ENCODE measurements at places on chromosomes 5 and 9.

DNA sequence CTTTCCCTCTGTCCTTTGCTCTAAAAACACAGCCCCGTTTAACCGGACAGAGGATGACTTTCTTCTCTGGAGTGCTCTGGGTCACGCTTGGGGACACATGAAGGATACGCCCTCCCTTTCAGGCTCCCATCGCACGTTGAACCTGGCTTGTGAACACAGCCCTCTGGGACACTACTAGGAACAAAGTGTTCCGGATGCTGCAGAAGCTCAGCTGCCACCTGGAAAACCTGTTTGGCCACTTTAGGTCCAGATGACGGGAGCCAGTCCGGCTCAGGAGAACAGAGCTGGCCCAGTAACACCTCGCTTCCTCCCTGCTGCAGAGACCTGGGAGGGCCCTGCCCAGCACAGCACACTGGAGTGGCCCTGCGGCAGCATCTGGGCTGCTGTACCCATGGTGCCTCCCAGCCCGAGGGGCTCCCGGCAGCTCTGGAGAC, 60.1 kb downstream of the GADD45G start:
- DNase-seq: no peak

- no peak for DNase-seq
Observed at GRCh38 chr9:73869264-73869663, 627.9 kb upstream of the RORB start.

GRCh38 chr9:131835151-131835910, 95.5 kb upstream of the RAPGEF1 start:
- no peak for DNase-seq

GRCh38 chr9:33438926-33439680, 8.3 kb downstream of the AQP3 start:
- no peak for DNase-seq

GRCh38 chr5:39231705-39232525, 12.6 kb upstream of the FYB1 start:
- no peak for DNase-seq

DNA sequence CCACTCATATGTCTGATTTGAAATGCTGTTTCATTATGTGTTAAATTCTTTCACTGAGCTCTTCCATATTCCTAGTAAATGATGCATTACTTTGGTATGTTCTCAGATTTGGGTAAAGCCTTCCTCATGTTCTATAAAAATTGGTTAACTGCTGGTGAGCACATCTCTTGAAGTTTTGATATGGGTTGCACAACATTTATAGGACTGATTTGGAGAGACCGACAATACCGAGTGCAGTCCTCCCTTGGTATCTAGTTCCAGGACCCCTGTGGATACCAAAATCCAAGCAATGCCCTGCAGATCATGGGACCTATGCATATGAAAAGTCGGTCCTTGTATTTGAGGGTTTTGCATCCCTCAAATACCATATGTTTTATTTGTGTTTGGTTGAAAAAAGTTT, 37.8 kb downstream of the WDR36 start:
- no peak for DNase-seq

GRCh38 chr5:141492168-141492885, 3.4 kb downstream of the PCDHGC5 start:
- DNase-seq: no peak

DNA sequence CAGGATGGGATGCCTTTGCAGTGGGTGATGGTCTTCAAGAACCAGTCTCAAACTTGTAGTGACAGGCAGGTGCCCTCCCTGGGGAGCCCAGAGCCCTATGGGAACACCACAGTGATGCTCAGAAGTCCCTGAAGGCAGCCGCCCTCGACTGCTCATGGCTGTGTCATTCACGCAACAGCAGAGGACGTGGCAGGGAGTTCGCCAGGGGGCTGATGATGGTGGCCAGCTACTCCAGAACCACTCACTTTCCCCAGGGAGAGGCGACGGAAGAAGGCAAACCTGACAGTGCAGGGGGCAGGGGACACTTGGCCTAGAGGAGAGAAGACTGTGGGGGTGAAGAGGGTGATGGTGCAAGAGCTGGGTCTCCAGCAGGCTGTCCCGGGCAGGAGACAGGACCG, 4.0 kb downstream of the IL13 start:
- no peak for DNase-seq

DNA sequence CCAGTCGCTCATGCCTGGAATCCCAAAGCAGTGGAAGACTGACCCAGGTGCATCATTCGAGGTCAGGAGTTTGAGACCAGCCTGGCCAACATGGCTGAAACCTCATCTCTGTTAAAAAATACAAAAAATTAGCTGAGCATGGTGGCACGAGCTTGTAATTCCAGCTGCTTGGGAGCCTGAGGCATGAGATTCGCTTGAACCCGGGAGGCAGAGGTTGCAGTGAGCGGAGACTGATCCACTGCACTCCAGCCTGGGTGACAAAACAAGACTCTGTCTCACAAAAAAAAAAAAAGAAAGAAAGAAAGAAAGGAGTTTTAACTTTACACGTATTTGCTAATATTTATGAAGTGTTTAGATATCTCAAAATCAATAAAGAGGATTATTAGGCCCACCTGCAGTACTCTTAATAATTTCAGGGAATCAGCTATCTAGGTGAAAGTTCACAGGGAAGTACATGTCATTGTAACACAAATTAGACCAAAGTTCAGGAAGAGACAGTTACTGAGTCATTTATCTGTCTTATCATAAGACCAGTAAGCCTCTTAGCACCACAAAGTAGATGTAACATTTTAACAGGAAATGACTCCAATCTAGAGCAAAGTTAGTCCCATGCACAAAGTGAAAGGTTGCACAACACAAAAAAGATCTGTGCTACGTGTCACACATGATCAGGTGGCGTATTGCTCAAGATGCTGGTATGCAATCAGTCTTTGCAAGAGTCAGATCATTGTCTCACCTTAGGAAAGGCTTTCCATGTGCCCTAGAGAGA, 34.1 kb upstream of the PLIN2 start:
- no peak for DNase-seq

DNA sequence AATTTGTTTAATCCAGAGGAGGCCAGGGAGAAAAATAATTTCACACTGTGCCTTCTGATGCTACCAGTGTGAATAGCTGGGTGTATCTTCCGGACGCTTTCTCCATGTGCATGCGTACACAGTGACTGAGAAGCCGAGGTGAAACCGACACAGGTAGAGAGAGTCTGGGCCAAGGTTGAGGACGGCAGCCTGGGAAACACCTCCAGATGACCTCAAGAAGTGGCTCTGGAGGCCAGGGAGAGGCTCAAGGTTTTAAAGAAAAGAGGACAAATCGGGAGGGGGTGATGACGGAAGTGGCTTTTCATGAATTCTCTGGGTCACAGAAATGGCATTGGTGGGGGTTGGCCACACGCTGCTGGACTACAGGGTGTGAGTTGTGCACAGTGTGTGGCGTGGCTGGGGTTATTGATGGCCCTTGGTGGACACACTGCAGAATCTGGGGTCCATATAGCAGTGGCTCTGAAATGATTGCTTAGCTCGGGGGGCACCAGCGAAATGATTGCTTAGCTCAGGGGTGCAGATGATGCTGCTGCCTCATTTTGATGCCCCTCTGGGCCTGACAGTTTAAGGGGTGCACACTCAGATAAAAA, 34.1 kb upstream of the LRRC14B start:
- DNase-seq: no peak

GRCh38 chr9:137516144-137516917, 33.9 kb downstream of the PNPLA7 start:
- DNase-seq: no peak

- no peak for DNase-seq
Observed at GRCh38 chr5:53972314-53972713, 338.1 kb downstream of the ARL15 start.

GRCh38 chr5:154534457-154535050, 56.5 kb upstream of the HAND1 start:
- no peak for DNase-seq

- no peak for DNase-seq
Observed at GRCh38 chr9:84755380-84755779, 85.9 kb downstream of the NTRK2 start.

DNA sequence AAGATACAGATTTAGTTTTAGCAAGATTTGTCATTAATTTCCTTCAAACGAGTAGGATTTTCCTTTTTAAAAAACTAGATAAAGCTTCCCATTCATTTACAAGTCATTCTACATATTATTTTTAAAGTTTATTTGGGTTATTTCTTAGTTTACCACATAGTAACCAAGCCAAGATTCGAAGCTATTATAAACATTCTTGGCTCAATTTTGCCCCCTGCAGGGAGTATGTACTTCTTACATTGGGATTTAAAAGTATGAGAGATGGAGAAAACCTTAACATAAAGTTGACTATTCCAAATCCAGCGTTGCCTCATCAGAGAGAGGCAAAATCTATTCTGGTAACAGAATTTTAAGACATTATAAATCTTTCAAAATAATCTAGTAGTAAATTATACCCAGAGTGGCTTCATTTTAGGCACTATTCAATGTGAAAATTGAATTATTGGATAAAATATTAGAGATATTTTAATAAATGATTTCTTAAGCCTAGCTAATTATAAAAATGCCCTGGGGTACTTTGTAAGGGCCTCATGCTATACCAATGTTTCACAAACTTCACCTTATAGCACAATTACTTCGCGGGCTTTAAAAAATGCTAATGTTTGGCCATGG, 39.1 kb downstream of the FBN2 start:
- no peak for DNase-seq

DNA sequence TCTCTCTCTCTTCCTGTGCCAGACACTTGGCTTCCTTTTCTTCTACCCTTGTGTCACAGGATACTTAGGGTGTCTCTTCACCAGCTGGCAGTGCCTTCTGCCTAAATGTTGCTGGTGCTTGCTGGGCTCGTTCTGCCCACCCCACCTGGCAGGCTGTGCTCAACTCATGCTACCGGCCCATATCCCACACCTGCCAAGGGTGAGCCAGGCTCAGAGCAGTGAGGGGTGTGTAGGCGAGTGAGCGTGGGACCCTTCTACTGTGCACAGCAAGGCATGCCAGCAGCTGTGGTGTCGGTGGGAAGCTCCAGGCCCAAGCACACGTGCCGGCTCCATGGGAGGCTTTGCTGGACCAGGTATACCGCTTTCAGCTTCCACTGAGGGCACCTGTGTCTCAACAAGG, 1626.7 kb upstream of the ACO1 start:
- no peak for DNase-seq

GRCh38 chr5:11894992-11895391, 9.3 kb downstream of the CTNND2 start:
- no peak for DNase-seq

- DNase-seq: no peak
Observed at GRCh38 chr5:111231119-111231518, 6.9 kb downstream of the CAMK4 start.

DNA sequence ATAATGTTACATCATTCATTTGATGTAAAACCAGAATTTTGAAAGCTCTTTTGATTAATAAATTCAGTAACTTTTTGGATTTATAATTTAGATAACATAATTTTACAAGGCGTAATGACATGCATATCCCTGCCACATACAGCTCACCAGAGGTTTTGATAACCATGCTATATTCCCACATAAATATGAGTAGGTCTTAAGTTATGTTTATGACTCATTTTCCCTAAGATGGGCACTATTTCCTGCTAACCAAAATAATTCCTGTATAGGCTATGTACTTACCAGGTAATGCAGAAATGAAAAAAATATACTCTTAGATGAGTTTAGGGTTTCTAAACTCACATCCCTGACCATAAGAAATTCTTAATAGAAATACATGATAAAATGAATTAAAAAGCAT, 93.9 kb upstream of the EDIL3 start:
- no peak for DNase-seq

- no peak for DNase-seq
Observed at GRCh38 chr5:135400866-135401265, 1.8 kb upstream of the MACROH2A1 start.

GRCh38 chr9:82720515-82720914, 342.4 kb downstream of the RASEF start:
- DNase-seq: no peak

GRCh38 chr5:37506722-37507121, 127.6 kb downstream of the WDR70 start:
- DNase-seq: no peak

- no peak for DNase-seq
Observed at GRCh38 chr5:114448481-114448880, 86.6 kb downstream of the KCNN2 start.

DNA sequence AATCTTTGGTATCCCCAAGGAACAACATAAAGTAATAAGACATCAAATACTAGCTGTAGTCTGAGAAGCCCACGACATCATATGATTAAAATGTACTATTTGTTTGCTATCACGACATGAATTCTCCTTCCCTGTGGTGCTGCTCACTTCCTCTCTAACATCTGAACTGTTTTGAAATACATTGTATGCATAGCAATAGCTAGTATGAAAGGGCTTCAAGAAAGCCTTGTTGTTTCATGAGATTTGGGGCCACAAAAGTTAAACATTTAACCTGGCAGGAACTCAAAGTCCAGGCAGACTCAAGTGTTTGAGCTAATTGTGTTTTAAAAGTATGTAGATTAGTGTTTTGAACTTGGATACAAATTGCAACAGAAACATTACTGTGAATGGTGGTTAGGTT, 237.4 kb upstream of the PTGER4 start:
- no peak for DNase-seq
